PC-9 (cell line): ENCODE measurements at places on chromosomes 3 and 15. TPM values are rescaled to one million over a fixed set of nuclear protein-coding genes. Genes with fewer than 3 reads are reported as not detected.
A peak's percentile ranks its signal among the peaks of the same experiment; 100 is the strongest.

DNA sequence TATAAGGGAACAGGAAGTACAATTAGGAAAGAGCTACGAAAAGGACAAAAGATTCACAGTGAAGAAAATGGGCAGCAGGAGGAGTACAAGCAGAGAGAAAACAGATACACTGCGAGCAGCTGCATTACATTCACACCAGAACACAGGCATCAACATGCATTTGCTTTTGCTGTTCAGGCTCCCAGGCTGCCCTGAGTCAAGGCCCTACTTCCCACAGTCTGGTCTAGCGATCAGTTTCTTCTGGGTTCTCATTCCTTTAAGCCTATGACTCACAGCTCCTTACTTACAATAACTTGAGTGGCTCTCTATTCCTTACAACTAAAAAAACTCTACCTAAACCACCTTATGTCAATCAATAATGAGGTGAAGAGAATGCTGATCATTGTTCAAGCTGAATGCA is 24.5 kb upstream of the ZNF445 start:
- H3K27ac ChIP-seq: no peak overlapping the region
- no peaks in the 10 kb centered on the region for H3K27me3 ChIP-seq
- H3K4me1 ChIP-seq: no peaks in the 10 kb centered on the region
- H3K36me3 ChIP-seq: 0 out of 2 replicates have a peak, but pooled peaks cover 4% of the 10 kb centered on the region

GRCh38 chr15:61083081-61083787 is 145.9 kb downstream of the RORA start:
- H3K27me3 ChIP-seq: no peaks in the 10 kb centered on the region
- H3K27ac ChIP-seq: no peak overlapping the region
- DNase-seq: no peak
- no peak overlapping the region for H3K4me3 ChIP-seq

- H3K4me1 ChIP-seq: no peaks in the 10 kb centered on the region
- H3K27ac ChIP-seq: no peak overlapping the region
- DNase-seq: no peak
- no peaks in the 10 kb centered on the region for H3K36me3 ChIP-seq
Observed at GRCh38 chr3:124514683-124515082, 215.6 kb upstream of the UMPS start.

DNA sequence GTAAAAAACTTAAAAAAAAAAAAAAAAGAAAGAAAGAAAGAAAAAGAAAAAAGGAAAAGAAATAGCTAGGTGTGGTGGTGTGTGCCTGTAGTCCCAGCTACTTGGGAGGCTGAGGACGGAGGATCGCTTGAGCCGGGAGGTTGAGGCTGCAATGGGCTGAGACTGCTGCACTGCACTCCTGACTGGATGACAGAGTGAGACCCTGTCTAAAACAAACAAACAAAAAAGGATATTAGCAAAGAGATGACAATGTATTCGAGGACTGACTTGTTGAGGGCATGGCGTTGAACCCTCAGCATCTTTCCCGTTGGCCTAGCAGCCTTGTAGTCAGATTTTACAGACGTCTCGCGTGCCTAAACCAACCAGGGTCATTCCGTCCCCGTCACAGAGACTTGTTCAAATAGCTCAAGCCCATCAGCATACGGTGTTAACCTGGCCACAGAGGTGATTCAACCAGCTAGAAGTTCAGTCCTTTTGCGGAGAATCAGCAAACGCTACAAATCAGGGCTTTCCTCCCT is 528 bp upstream of the NIT2 start:
- peak overlapping the region; percentile 36 for H3K27ac ChIP-seq
- no peaks in the 10 kb centered on the region for H3K27me3 ChIP-seq
- no peak for DNase-seq
- 0 out of 2 replicates have a peak, but pooled peaks cover 5% of the 10 kb centered on the region for H3K36me3 ChIP-seq
- peaks cover 12% of the 10 kb centered on the region; the same call in 1 of the 2 replicates for H3K4me1 ChIP-seq
- H3K4me3 ChIP-seq: peak overlapping the region; percentile 68

DNA sequence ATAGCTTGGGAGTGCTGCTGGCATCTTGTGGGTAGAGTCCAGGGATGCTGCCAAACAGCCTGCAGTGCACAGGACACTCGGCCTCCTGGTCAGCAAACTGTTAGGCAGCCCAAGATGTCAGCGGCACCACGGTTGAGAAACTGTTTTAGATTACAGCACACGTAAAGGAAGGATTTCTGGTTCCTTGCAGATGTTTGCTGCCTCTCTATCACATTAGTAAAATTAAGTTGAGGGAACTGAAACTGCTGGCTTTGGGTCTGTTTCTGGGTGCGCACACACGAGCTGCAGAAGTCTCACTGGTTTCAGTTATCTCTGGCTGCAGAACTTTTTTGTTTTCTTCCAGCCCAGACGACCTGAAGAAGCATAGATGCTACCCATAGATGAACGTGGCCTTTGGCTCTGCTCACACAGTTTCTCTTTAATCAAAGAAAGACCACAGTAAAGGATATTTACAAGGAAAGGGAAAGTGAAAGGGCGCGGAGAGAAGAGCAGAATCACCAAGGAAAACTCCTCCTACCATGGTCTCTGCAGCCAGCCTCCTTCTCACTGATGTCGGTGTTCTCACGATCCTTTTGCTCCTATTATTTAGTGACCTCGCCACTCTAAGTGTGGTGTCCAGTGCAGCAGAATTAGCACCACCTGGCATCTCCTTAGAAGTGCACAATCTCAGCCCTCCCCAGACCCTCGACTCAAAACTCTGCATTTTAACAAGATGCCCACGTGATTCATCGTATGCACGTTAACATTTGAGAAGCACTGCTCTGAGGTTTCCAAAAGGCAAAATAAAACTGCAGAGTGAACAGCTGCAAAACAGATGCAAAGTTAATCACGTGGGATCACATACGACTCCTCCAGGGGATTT is 50.6 kb upstream of the AKAP13 start:
- no peak for DNase-seq
- no peak overlapping the region for H3K27ac ChIP-seq
- H3K27me3 ChIP-seq: no peaks in the 10 kb centered on the region

DNA sequence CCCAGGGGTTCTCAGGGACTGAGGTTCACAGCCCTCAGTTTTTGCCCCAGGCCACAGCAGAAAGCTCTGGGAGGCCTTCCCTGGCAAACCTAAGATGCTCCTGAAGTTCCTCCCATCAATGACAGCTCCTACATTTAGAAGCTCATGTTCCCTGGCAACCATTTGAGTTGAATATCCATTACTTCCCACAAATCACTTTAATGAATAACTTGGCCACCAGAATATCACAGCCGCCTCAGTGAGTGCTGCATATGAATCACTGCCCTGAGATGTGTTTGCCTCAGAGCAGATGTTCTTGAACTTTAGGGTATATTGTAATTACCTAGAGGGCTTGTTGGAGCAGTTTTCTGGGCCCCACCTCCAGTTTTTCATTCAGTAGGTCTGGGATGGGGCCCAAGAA is 27.4 kb downstream of the SLCO2A1 start:
- no peak overlapping the region for H3K4me3 ChIP-seq
- no peaks in the 10 kb centered on the region for H3K4me1 ChIP-seq
- H3K36me3 ChIP-seq: no peaks in the 10 kb centered on the region
- H3K27me3 ChIP-seq: 0 out of 2 replicates have a peak, but pooled peaks cover 7% of the 10 kb centered on the region
- no peak for DNase-seq

DNA sequence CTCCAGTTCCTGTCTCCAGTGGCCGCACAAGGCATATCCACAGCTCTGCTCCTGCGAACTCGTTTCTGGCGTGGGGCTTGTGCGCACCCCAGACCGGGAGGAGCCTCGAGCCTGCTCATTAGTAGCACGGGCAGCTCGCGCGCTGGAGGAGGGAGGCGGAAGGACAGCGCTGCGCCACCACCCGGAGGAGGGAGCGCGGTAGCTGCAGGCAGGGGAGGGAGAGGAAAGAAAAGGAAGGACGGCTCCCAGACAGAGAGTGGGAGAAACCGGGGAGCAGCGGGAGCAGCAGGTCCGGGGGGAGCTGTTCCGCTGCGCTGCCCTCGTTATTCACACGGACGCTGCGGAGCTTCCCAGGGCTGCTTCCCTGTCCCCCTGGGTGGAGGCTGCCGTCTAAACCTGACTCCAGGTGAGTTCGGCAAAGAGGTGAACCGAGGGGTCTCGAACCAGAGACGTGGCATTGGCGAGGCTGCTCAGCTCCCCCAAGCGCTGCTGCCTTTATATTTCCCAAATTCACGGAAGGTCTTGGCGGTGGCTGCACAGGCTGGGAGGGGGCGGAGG is 121.3 kb upstream of the ZNF717 start:
- H3K27me3 ChIP-seq: no peaks in the 10 kb centered on the region; the same call in 1 of the 2 replicates
- H3K36me3 ChIP-seq: no peaks in the 10 kb centered on the region
- H3K4me3 ChIP-seq: no peak overlapping the region
- DNase-seq: no peak

- no peak overlapping the region for H3K4me3 ChIP-seq
- no peaks in the 10 kb centered on the region for H3K4me1 ChIP-seq
- H3K27me3 ChIP-seq: no peaks in the 10 kb centered on the region
- no peak overlapping the region for H3K27ac ChIP-seq
Observed at GRCh38 chr3:173513123-173513522, 115.6 kb downstream of the NLGN1 start.

- no peaks in the 10 kb centered on the region for H3K27me3 ChIP-seq
- no peaks in the 10 kb centered on the region for H3K36me3 ChIP-seq
- H3K27ac ChIP-seq: no peak overlapping the region
- H3K4me3 ChIP-seq: no peak overlapping the region
- no peaks in the 10 kb centered on the region for H3K4me1 ChIP-seq
Observed at GRCh38 chr3:119530456-119530855, 29.0 kb downstream of the CD80 start.

- H3K36me3 ChIP-seq: no peaks in the 10 kb centered on the region
- no peak overlapping the region for H3K4me3 ChIP-seq
- DNase-seq: no peak
- no peaks in the 10 kb centered on the region for H3K4me1 ChIP-seq
Observed at GRCh38 chr15:47784820-47785219, 67.5 kb downstream of the SEMA6D start.

SI gene
- not detected in 2 replicates for total RNA-seq

KPNA4 gene
- total RNA-seq: 49.2 and 61.0 TPM in 2 replicates

SLC6A1 gene
- not detected in 2 replicates for total RNA-seq

AHSG gene
- not detected in 2 replicates for total RNA-seq

CFAP20DC gene
- total RNA-seq: 6.7 and 7.1 TPM in 2 replicates

KBTBD8 gene
- not detected in 2 replicates for total RNA-seq

CHP1 gene
- total RNA-seq: 133 and 199 TPM in 2 replicates
